ENCODE measurements at places on chromosomes 4 and X.

GRCh38 chrX:132671229-132671641 lies 182.4 kb upstream of the MBNL3 start:
- no peak for DNase-seq

DNA sequence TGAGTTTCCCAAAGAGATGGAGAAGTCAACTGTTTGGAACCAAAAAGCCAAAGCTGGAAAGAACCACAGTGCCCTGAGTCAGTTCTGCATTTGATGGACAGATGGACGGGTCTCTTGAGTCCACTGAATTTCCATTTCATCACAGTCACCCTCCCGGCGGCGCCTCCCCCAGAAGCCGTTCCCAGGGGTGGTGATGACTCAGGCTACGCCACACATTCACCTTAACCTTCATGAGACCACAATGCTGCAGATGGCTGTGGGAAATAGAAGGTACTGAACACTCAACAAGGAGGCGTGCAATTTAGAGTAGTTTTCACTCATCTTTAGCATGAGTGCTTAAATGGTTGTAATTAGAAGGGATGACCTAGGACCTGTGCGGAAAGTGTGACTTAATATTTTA lies 61.3 kb downstream of the STOX2 start:
- no peak for DNase-seq

GRCh38 chr4:16196482-16197393 lies 29.5 kb downstream of the TAPT1 start:
- DNase-seq, result no peak

- no peak for DNase-seq
Observed at GRCh38 chr4:152172146-152172545, 363.7 kb downstream of the FBXW7 start.

DNA sequence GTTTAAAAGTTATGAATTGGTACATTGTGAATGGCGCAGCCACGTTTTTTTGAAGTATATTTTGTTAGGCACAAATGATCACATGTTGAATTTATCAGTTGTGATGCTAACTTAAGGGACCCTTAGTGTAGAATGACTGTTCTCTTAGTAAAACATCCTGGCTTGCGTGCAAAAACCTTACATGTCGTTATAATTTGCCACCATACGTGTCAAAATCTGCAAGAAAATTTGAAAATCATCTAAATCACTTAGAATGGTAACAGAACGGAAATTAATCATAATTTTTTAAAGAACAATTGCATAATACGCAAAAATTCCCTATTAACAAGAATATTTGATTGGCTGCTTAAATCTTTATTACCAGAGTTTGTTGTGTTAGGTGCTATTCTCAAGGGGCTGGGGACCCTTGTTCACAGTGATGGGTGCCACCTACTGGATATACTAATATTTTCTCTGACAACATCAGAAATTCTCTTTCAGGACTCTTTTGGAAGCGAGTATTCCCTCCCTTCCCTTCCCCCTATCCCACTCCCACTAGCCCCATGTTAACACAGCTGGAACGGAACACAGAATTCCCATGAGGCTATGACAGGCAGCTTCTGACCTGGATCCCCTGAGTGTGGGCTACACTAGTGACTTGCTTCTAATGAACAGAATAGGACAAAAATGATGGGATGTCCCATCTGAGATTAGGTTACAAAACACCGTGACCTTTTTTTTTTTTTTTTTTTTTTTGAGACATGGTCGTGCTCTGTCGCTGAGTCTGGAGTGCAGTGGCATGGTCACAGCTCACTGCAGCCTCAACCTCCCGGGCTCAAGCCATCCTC lies 71.8 kb downstream of the SUPT20HL2 start:
- DNase-seq, result no peak

GRCh38 chr4:144715230-144715629 lies 69.3 kb downstream of the HHIP start:
- DNase-seq, result no peak

DNA sequence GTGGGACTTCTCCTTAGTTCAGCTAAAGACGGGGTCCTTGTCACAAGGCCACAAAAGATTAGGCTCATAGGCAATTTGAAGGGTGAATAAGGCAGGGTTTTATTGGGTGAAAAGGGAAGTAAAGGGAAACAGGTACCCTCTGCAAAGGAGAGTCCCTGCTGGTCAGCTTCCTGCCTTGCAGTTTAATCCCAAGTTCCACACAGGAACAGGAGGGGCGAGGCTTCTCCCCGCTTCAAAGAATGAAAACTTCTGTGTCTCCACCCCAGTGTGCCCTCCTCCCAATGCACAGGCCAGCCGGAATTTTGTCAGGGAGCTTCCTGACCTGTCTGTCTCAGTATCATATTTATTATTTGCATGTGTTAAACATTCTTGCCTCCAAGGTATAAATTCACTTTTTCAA lies 37.1 kb downstream of the ITM2A start:
- DNase-seq, result no peak

- no peak for DNase-seq
Observed at GRCh38 chr4:164866817-164867490, 10.0 kb upstream of the APELA start.

DNA sequence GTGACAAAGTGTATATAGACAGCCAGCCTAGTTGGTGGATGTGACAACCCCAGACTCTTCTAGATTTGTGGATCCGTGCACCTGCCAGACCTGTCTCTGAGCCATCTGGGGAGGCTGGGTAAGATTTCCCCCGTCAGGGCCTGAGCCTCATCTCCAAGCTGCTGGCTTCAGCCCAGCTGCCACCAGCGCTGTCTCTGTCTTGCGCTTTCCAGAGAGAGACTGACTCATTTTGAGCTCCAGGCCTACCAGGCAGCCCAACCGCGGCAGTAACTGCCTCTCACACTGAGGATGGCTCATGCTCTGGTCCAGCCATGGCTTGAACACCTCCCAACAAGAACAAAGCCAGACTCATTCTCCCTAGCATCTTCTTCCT lies 26.4 kb downstream of the NOP14 start:
- no peak for DNase-seq

DNA sequence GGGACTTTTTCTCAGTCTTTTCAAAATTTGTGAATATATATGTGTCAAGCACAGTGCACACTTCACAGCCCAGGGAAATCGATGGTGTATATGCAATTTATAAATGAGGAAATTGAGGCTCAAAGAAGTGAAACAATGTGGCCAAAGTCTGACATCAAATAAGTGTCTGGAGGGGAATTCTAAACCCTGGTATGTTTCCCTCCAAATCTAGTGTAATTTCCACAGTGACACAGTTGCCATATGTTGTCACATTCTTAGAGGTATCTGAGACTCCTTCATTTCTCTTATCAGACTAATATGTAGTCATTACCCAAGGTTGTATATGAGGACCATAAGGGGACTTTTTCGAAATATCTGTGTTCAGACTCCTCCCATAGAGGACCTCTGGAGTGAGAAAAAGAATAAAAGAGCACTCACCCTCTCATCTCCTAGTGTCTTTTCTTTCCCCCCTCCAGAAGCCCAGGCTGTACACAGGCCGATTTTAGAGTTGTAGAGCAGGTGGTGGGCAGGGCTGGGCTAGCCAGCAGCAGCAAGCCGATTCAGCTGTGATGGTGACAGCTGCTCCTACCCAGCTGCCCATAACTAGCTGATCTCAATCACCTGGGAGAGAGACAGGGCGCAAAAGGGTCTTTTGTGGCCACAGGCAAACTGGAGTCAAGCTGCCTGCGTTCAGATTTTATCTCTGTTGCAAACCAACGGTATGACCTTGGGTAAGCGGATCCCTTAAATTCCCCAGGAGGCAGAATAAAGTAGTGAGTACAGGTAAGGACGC lies 55.1 kb downstream of the CLCN5 start:
- DNase-seq, result no peak

DNA sequence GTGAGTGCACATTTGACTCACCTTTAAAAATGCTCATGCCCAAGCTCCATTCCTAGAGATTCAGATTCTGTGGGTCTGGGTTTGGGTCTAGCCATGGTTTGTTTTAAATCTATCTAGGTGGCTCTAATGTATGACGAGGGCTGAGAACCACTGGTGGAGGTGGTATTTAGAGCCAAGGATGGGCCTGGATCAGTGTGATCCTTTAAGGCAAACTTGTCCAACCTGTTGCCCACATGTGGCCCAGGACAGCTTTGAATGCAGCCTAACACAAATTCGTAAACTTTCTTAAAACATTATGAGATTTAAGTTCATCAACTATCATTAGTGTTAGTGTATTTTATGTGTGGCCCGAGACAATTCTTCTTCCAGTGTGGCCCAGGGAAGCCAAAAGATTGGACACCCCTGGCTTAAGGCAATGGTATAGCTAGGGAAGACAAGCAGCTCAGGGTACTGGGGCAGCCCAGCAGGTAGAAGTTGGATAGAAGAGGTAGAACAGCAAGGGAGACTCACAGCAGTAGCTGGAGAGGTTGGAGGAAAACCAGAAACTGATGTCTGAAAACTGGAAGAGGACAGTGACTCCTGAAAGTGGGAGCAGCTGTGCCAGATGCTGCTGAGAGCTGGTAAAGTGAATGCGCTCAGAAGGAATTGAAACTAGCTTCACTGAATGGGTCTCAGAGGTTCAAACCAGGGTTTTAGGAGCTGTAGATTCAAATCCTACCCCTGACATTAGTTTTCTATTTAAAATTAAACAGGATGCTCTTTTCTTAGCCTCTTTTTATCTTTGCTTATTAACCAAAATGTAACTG lies 18.2 kb downstream of the ADD1 start:
- DNase-seq, result no peak

GRCh38 chr4:188347339-188347738 lies 208.1 kb downstream of the TRIML1 start:
- no peak for DNase-seq

DNA sequence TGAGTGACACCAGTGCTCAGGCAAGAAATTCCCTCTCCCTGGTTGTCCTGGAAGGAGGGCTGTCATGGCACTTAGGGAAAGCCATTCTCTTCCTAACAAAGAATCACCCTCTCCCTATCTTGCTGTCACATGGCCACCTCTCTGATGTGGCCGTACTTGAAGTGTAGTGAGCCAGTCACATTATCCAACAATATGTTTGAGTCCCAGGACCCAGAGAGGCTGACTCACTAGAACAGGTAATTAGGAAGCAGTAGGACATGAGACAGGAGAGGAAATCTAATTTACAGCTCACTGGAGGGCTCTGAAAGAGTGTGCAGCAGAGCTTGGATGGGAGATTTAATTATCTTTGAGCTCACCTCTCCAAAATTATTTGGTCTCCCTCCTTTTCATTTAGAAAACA lies 299.1 kb downstream of the ARHGAP24 start:
- DNase-seq, result no peak

- no peak for DNase-seq
Observed at GRCh38 chrX:1727531-1728027, 112.7 kb downstream of the ASMT start.

DNA sequence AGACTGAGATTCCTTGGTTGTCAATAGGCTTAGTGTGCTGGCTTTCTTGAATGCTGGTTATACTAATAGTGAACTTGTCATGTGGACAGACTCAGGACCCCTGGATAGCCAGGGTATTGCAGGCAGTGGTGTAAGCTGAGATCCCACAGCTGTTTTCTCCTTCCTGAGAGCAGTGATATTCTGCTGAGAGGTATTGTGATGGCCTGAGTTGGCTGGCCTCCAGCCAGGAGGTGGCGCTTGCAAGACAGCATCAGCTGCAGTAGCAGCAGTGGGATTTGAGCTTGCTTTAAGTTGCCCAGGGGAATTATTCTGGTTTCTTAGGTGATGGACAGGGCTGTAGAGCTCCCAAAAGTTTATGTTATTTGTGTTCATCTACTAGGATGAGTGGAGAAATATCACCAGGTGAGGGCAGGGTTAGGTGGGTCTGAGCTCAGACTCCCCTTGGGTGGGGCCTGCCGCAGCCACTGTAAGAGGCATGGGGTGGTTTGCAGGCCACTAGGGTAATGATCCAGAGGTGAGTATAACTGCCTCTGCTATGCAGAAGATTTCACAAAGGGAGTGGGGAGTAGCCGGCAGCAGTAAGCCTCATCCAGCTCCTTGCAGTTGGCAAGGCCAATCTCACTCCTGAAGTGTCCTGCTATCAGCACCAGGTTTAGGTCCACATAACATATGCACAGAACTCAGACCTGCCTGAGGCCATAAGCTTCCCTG lies 66.2 kb downstream of the IL15 start:
- DNase-seq, result no peak

- no peak for DNase-seq
Observed at GRCh38 chrX:19886883-19887531, 393 bp downstream of the SH3KBP1 start.

Measured in activated CD4-positive, alpha-beta T cell treated with anti-CD3 and anti-CD28 coated beads for 1 hour (primary cell).